HCT116 (cell line): ENCODE measurements at places on chromosomes 2 and 18. TPM values are rescaled to one million over a fixed set of nuclear protein-coding genes. Genes with fewer than 3 reads are reported as not detected.
A peak's percentile ranks its signal among the peaks of the same experiment; 100 is the strongest.

DNA sequence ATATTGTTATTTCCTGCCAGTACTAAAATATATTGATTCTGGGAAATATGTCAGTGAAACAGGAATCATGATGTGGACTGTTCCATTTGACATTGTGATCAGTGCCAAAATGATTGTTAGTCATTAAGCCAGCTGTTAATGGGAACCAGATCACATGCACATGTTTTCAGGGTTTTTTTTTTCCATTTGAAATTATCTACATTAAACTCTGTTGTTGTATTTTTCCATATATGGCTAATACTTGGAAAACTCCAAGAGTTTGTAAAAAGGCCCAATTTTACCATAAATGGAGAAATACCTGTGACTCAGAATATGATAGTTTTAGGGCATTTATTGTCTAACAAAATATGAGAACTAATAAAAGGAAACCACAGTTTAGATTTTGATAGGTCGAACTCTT lies 13.4 kb downstream of the ITGAV start:
- DNase-seq = no peak
- no peak overlapping the region for H3K4me3 ChIP-seq
- H3K4me1 ChIP-seq = no peaks in the 10 kb centered on the region
- H3K36me3 ChIP-seq = no peaks in the 10 kb centered on the region

GRCh38 chr2:142993771-142994170 lies 116.3 kb downstream of the KYNU start:
- H3K4me3 ChIP-seq = no peak overlapping the region
- no peak overlapping the region for H3K27ac ChIP-seq
- DNase-seq = no peak
- no peaks in the 10 kb centered on the region for H3K36me3 ChIP-seq
- H3K4me1 ChIP-seq = no peaks in the 10 kb centered on the region

DNA sequence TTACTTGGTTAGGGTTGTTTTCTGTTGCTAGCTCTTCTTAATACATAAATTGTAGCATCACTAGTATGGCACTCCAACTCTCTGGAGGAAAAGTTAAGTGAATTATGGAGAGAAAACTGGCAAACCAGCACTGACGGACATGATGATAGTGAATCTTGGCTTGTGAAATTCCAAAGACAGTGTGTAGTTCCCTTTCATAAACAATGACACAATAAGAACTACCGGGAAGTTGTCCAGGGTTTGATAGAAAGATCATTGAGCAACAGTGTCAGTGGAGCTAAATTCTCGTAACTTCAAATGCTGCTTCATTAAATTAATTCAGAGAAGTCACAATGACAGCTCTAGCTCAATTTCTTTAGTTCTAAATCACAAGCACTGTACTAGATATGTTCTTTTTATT lies 66.5 kb downstream of the RIT2 start:
- H3K36me3 ChIP-seq = no peaks in the 10 kb centered on the region
- no peak for DNase-seq

Gene FAM110C
- 20.3 TPM for total RNA-seq

GRCh38 chr2:88671786-88672427 lies 19.6 kb upstream of the RPIA start:
- H3K4me1 ChIP-seq = peaks cover 2% of the 10 kb centered on the region
- H3K4me3 ChIP-seq = no peak overlapping the region
- H3K27me3 ChIP-seq = no peaks in the 10 kb centered on the region
- no peaks in the 10 kb centered on the region for H3K36me3 ChIP-seq
- peak; percentile 34 for DNase-seq
- H3K27ac ChIP-seq = no peak overlapping the region
